ENCODE measurements at places on chromosomes 2 and 18. TPM values are rescaled to one million over a fixed set of nuclear protein-coding genes. Genes with fewer than 3 reads are reported as not detected.

The RAX gene
- not detected for total RNA-seq

The CD226 gene
- total RNA-seq, result 0.34 TPM

The SAG gene
- total RNA-seq, result not detected

The CDK5R2 gene
- total RNA-seq, result 0.07 TPM

The C2orf80 gene
- not detected for total RNA-seq

The NEU4 gene
- 0.07 TPM for total RNA-seq

Measured in nasal cavity respiratory epithelium epithelial cell of viscerocranial mucosa (primary cell).